ENCODE measurements at places on chromosomes 1 and 21.

GRCh38 chr1:21869620-21870121, 57.6 kb downstream of the LDLRAD2 start:
- no peak for DNase-seq

GRCh38 chr21:43571976-43572375, 87.3 kb downstream of the HSF2BP start:
- no peak for DNase-seq

- no peak for DNase-seq
These were observed 124.3 kb upstream of the CACNA1E start for GRCh38 chr1:181359012-181359411.

DNA sequence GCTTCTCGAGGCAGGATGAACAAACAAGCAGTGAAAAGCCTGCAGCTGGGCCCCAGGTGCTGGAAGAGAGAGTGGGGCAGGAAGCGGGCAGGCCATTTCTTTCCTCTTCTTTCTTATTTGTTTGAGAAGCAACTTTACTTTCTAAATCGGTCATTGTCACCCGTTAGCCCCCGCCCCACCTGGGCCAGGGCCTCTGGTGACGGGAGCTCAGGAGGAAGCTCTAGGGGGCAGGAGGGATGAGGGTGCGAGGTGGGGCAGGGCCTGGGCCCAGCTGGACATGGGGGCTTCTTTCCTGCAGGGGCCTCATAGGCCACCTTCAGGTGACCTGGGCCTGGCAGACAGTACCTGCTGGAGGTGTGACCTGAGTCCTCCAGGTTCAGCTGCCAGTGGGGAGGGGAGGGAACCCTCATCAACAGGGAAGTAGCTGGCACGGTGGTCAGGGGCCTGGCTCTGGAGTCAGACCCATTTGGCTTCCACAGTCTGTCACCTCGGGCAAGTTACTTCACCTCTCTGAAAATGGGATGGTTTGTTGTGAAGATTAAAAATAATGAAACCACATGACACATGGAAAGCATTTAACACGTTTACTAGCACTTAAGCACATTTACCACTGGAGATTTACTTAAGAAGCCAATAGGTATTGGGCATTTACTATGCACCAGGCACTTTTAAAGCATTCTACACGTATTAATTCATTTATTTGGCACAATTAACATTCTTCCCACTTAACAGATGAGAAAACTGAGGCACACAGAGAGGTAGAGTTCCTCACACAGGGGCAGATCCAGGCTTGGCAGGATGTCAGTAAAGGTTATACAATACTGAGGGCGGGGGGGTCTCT, 54.1 kb upstream of the ID3 start:
- DNase-seq = no peak

- no peak for DNase-seq
These were observed 613.5 kb downstream of the MATN1 start for GRCh38 chr1:30109853-30110252.

DNA sequence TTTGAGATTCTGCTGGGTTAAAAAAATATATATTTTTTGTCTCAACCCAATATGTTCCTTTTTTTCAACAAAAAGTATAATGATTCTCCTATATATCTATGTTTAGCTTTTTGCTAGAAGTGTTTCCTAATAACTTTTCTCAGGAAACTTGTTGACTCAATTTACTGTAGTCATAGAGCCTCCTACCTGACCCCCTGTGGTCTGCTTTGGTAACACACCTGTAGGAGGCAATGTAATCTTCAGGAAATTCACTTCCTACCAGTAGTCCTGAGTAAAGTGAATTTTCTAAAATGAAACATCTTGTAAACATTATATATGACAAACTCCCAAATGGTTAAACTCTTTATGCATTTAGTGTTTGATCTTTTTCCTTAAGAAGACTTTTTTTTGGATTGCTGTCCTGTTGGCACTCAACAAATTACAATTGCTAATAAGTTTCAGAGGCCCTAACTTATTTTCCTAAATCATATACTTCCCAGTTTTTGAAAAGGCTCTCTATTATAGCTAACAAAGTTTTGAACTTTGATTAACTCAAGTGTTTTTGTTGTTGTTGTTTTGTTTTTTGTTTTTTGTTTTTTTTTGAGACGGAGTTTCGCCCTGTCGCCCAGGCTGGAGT, 118.3 kb downstream of the OLFML2B start:
- no peak for DNase-seq

DNA sequence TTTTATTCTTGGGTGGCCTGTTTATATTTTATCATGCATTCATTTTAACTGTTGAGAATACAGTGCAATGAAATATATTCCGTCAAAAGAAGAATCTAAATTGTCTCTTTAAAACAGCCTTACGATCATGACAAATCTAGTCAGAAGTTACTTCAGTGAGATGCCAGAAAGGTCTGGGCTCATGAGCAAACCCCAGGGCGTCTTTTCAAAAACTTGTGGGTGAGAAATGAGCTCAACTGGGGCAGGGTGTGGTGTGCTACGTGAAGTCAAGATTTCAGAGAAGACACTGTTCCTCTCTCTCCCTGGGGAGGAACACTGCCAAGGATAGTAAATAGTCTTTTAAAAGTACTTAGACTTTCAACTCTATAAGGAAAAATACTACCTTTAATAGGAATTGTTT, 13.4 kb upstream of the UAP1 start:
- DNase-seq = no peak

GRCh38 chr1:55378582-55378981, 163.4 kb upstream of the USP24 start:
- DNase-seq = no peak

GRCh38 chr1:74245168-74245772, 10.1 kb downstream of the TNNI3K start:
- DNase-seq = no peak

GRCh38 chr21:35019631-35020032, 29.5 kb downstream of the RUNX1 start:
- DNase-seq = no peak

DNA sequence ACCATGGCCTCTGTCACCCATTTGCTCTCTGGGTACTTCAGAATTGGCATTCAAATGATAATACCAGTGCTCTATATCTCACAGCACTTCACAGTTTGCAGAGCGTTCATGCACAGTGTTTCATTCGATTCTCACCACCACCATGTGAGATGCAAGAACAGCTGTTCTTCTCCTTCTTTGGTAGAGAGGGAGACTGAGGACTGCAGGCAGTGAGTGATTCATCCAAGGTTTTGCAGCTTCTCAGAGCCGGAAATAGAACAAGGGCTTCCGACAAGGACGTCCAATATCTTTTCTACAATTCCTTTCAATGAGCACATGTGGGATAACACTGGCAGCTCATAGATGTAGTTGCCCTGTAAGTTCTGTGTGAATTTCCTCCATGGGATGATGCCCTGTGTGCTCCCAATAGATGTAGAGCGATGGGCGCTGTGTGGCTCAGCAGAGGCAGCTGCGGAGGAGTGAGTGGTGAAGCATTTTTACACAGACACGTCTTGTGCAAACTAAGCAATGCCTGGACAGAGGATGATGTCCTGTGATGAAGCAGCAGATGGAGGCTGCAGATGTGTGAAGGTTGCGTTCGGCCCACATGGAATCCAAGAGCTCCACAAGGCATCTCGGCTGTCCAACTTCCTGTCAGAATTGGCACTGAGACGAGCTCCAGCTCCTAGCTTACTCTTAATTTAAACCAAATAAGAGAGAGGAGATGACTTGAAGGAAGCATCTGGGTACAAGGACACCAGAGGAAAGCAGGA, 24.9 kb downstream of the MT1HL1 start:
- no peak for DNase-seq

DNA sequence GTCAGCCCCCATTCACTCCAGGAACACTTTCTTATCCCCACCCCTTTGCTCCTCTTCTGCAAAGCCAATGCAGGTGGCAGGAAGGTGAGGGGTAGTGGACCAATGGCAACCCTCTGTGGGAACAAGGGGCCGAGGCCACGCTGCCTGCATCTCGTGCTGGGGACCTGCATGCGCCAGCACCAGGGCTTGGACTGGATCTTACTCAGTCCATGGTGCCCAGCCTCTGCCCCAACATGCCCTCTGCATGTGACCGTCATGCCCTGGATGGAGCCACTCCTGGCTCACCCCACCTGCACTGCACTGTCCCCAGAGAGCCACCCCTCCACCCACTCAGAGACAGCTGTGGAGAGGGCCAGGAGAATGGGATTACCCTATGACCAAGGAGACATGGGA, 22.2 kb downstream of the CITED4 start:
- no peak for DNase-seq

DNA sequence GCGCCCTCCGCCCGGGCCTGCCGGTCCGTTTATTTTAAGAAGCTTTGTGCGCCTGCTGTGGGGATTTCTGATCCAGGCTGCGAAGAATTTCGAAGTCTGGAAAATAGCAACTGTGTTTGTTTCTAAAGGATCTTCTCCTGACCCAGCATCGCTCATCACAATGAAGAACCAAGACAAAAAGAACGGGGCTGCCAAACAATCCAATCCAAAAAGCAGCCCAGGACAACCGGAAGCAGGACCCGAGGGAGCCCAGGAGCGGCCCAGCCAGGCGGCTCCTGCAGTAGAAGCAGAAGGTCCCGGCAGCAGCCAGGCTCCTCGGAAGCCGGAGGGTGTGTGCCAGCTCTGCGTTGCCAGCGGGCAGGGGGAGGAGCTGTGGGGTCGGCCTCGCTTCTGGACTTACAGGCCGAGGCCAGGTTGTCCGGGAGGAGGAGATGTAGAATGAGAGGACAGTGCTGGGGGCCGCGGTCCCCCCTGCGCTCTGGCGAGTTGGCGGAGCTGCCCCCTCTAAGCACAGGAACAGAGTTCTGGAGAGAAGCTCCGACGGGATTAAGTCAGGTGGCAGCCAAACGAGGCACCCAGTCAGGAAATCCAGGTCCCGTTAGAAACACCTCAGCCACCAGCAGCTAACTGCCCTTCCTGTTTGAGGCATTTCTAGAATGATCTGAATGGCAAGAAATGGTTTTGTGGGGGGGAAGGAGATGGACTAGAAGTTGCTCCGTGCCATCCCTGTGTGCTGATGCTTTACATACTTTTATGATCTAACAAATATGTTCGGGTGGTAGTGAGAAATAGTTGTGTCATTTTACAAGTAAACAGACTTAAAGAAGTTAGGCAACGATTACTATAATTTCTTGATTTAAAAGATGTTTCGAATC, 948 bp downstream of the TXLNA start:
- no peak for DNase-seq

- no peak for DNase-seq
These were observed 66.2 kb upstream of the HMCN1 start for GRCh38 chr1:185668013-185668412.

- no peak for DNase-seq
These were observed 93.0 kb downstream of the VWA5B1 start for GRCh38 chr1:20383631-20384030.

DNA sequence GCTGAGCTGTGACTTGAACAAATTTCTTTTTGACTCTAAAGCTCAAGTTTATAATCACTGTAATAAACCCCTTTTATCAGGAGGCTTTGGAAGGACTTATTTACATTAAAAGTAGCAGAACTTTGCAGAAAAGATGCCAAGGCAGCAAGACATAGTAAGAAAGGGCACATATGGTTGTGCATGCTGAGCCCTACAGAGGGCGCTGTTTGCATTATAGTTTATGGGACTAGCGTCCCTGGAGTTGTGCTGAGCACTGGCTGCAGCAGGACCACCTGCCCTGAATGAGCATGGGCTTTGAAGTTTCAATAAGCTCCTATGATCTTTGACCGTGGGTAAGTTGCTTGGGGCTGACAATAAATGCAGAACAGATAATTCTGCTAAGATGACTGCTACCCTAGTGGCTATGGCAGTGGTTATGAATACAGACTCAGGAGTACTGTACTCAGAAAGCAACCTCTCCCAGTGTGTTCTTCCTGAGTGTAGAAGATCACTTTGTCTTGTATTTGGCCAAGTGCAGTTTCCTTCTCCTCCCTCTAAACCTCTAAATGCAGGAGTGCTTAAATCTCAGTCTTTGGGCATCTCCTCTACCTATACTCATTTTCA, 45.4 kb upstream of the USP1 start:
- peak; percentile 15 for DNase-seq

DNA sequence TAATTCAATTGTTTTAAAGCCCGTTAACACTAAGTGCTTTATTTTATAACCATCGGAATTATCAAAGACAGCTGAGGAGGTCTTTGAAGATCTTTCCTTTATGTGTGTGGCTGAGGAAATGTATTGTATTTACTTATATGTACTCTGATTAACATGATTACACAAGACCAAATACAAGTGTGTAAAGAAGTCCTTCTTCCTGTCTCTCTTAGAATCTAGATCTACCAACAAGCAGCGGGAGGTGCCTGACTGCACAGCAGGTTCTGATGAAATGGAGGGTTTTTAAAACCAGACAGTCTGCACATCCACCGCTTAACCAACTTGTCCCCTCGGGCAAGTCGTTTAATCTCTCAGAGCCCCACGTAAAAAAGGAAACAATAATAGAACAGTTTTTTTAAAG, 240.5 kb upstream of the MAP1LC3C start:
- no peak for DNase-seq

- DNase-seq = no peak
These were observed 84.9 kb downstream of the PTPN14 start for GRCh38 chr1:214466403-214467077.

DNA sequence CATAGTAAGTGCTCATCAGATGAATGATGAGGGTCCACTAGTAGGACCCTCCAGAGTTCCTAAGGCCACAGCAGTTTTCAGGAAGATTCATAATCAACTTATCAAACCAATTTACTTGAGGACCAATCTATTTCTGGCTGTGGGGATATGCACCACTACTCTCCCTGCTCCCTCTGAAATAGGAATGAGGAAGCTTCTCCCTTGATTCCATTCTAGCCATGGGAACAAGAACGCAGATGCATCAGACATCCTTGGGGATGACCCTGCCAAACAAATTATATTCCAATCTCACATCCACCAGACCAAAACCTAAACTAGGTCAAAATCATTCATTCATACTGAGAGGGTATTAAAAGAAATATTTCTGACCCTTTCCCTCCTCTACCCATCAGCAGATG, 31.5 kb downstream of the JAK1 start:
- no peak for DNase-seq

GRCh38 chr1:188027613-188028012, 1198.9 kb downstream of the PLA2G4A start:
- no peak for DNase-seq

DNA sequence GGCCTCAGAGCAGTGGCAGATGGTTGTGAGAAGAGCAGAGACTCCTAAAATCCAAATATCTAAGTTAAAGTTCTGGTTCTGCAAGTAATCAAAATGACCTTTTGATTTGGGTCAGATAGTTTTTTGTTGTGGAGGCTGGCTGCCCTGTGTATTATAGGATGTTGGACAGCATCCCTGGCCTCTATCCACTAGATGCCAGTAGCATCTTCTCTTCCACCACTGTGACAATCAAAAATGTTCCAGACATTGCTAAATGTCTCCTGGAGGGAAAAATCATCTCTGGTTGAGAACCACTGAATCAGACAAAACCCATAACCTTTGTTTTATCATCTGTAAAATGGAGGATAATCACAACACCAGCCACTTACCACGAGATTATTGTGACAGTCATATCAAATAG, 5.9 kb upstream of the DPT start:
- DNase-seq = no peak

GRCh38 chr1:166588741-166589140, 250.5 kb upstream of the POGK start:
- no peak for DNase-seq
